ENCODE measurements at places on chromosomes 3 and 15.

DNA sequence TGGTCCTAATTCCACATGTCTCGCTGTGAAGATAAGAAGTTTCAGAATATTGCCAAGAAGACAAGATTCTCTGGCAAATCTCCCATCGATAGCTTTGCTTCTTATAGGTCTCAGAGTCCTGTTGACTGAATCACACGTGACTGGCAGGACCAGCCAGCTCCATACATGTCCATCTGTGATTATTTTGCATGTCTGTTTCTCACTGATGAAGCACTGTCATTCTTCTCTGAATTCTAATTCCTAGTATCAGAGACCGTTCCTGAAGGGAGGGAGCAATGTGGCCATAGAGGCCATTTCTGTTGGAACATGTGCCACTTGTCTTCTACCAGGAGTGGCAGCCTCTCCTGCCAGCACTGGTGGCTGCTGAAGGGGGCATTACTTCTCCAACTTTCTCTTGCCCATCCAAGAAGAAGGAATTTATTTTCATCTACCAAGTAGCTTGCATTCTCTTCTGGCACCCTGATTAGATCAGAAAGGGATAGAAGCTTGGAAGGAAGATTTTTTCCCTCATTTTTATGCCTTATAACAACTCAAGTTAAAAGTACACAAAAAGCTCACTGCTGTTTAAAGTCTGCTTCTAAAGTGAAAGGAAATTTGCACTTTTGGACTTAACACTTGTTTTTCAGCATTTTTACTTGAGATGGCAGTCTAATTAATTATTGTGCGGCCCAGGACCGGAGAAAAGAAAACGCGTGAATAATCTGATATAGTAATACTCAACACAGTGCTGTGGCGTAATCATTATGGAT is 115.8 kb downstream of the IQCH start:
- DNase-seq, result no peak

- DNase-seq, result no peak
Measured at GRCh38 chr3:153462545-153462944, 300.5 kb downstream of the RAP2B start.

GRCh38 chr3:184814214-184814613 is 2.2 kb downstream of the VPS8 start:
- no peak for DNase-seq

DNA sequence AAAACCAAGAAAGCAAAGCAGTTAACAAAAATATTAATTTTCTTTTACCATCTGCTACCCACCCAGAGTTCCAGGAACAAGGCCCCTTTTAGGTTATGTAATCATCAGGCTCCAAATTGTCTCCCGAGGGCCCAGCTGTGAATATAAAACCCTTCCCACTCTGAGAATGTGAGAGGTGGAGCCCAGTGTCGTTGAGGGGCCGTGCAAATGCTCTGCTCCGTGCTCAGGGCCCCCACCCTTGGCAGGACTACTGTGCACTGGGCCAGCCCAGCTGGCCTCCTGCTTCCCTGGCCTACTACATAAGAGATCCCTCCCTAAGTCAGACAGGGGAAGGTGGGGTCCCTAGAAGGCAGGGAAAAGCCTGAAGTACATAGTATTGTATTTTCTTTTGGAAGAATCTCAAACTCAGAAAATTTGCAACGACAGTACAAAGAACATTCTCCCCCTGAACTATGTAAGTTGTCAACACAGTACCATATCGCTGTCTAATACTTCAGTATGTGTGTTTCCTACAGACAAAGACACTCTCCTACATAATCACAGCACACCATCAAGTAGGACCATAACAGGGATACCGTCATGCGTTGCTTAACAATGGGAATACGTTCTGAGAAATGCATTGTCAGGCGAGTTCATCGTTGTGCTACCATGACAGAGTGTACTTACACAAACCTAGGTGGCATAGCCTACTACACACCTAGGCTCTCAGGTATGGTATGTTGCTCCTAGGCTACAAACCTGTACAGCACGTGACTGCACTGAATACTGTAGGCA is 4.4 kb upstream of the CLEC3B start:
- no peak for DNase-seq
